ENCODE measurements at places on chromosomes 5 and 9. TPM values are rescaled to one million over a fixed set of nuclear protein-coding genes. Genes with fewer than 3 reads are reported as not detected.

GRCh38 chr5:138139781-138140090 lies 508 bp upstream of the NME5 start:
- no peak for DNase-seq

GRCh38 chr9:30476826-30477225 lies 1907.6 kb upstream of the ACO1 start:
- DNase-seq = no peak

The TMEFF1 gene
- polyA plus RNA-seq = 0.03 TPM

DNA sequence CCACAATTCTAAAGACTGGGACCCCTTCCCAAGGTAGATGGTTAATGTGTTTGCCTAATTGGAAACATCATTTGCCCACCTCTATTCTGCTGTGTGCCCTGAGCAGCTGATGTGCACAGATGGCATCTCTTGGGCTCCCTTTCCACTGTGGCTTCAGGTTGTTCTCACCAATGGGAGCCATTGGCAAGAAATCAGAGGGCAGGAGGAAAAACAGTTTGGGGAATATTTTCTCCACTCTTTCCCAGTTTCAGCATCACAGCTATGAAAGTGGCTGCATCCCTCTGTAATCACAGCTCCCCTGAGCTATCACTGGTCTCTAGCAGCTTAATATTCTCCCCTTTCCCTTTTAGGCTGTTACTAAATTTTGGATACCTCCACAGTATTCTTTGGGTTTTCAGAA lies 911.6 kb upstream of the SEMA6A start:
- DNase-seq = no peak

The GABRA1 gene
- not detected for polyA plus RNA-seq

GRCh38 chr9:4318326-4318725 lies 18.5 kb upstream of the GLIS3 start:
- no peak for DNase-seq

The SLC34A3 gene
- not detected for polyA plus RNA-seq

The OR1J2 gene
- not detected for polyA plus RNA-seq

GRCh38 chr9:76896035-76896434 lies 9.9 kb downstream of the PRUNE2 start:
- no peak for DNase-seq

The FOXD4L5 gene
- polyA plus RNA-seq = 0.04 TPM

DNA sequence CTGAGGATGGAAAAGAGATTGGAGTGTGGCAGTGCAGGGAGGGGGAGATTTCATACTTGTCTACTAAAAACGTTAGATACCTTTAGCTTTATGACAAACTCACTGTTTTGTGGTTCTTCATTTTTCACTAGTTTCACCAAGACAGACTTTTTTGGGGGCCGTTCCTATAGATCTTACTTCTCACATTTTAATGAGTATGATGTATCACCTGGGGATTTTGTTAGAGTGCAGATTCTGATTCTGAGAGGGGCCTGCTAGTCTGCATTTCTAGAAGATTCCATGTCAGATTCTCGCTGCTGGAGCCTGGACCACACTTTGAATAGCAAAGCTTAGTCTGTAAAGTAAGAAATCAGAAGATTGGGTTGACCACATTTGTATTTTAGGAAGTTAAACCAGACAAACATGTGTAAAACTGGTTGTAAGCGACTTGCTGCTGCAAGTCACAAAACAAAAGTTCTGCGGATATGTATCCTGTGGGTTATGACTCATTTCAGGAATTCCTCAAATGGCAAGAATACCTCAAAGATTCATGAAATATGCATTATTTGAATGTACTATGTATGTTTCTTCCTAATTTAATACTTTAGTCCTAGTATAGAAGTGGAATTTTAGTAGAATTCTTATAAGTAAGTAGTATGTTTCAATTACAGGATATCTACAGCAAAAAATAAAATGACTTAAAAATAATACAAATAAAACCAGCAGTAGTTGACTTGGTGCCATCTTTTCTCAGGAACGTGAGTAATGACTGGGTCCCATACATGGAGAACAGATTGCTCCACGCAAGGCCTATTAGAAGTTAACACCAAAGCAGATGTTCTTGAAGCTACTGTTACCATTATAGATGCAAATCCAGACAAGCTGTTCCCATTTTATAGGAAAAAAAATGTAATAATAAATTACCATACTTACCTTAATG lies 27.8 kb downstream of the NFIL3 start:
- no peak for DNase-seq

DNA sequence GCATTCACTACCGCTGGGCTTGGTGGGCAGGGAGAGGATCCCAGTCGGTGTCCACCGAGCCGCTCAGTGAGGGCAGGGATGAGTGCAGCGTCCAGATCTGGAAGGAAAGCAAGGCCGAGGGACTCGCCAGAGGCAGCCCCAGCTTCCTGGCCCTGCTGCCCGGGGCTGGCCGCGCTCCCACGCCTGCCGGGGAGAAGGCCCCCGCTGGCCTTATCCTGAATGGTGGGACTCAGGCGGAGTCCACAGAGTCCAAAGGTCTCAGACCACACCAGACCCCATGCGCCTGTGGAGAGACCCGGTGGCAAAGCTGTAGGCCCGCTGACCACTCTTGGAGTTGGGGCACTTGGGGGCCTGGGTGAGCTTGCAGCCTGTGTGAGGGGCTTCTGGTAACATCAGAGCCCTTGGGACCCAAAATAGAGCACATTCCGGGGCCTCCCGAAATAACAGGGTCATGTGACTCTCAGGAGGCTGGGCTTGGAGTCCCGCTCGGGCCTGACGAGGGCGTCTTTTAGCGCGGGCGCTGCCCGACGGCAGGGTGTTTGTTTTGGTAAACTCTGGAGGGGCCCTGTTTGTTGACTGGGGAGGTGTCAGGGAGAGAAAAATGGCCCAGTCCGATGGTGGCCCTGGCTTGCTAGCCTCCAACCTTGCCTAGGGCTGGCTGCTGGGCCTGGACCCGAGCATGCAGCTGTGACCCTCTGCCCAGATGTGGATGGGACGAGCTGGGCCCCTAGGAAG lies 2.8 kb downstream of the RXRA start:
- DNase-seq = peak; percentile 76

DNA sequence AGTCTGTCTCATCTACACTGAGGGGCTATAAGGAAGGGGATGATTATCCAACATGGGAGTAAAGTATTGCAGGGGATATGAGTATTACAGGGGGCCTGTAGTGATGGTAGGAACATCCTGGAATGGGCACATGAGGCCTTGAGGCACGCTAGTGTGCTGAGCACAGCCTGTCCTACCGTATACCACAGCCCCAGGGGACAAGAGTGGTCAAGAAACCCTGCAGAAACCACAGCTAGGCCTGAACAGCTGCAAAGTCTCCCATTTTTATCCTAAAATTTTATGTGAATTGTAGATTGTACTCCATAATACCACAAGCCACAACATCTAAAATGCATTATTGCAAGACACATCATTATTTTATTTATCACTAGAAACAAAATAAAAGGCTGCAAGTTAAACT lies 136.3 kb upstream of the ASTN2 start:
- no peak for DNase-seq

GRCh38 chr5:163459819-163460561 lies at the start of gene NUDCD2:
Gene NUDCD2, minus strand, starts transcription at chr5:163460102. Its CDS starts 52 bp downstream, at chr5:163460050.
- DNase-seq = peak; percentile 96

The RNF208 gene
- polyA plus RNA-seq = 9.3 TPM

The RGS3 gene
- 93.4 TPM for polyA plus RNA-seq

The NR5A1 gene
- polyA plus RNA-seq = 0.14 TPM

The FSD1L gene
- 2.1 TPM for polyA plus RNA-seq

- peak; percentile 73 for DNase-seq
Observed at GRCh38 chr5:147782110-147783028, at the start of gene JAKMIP2. Gene JAKMIP2, minus strand, starts transcription at chr5:147782728. Its CDS starts 110,922 bp downstream, at chr5:147671806.

DNA sequence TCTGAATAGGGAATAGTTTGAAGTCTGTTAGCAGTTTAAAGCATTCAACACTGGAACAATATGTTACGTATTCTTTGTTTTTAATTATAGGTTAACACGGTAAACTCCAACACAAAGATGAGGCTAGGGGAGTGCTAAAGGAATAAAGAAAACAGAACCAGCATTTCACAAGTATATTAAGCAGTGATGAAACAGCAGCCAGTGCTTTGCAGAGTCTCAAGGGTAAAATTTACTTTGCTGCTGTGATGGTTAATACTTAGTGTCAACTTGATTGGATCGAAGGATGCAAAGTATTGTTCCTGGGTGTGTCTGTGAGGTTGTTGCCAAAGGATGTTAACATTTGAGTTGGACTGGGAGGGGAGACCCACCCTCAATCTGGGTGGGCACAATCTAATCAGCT lies 30.0 kb upstream of the GSN start:
- DNase-seq = no peak

Data from heart left ventricle (tissue), 16 donors.